Small intestine (tissue), 16 donors: ENCODE measurements at places on chromosomes 11 and 22.
A peak's percentile ranks its signal among the peaks of the same experiment; 100 is the strongest.

- no peak overlapping the region for H3K4me3 ChIP-seq
- DNase-seq = no peak
- peaks cover 4% of the 10 kb centered on the region for H3K4me1 ChIP-seq
Observed at GRCh38 chr22:20146777-20147176, 4.1 kb downstream of the CCDC188 start.

GRCh38 chr22:41683616-41684015, 5.1 kb downstream of the SNU13 start:
- no peak overlapping the region for H3K27ac ChIP-seq
- H3K36me3 ChIP-seq = peaks cover 18% of the 10 kb centered on the region
- no peak overlapping the region for H3K4me3 ChIP-seq
- H3K4me1 ChIP-seq = no peaks in the 10 kb centered on the region

- H3K27ac ChIP-seq = no peak overlapping the region
- DNase-seq = no peak
- H3K4me1 ChIP-seq = peaks cover 44% of the 10 kb centered on the region
- no peaks in the 10 kb centered on the region for H3K36me3 ChIP-seq
- no peaks in the 10 kb centered on the region for H3K27me3 ChIP-seq
- H3K4me3 ChIP-seq = no peak overlapping the region
Observed at GRCh38 chr11:75383246-75383645, 16.1 kb upstream of the RPS3 start.

DNA sequence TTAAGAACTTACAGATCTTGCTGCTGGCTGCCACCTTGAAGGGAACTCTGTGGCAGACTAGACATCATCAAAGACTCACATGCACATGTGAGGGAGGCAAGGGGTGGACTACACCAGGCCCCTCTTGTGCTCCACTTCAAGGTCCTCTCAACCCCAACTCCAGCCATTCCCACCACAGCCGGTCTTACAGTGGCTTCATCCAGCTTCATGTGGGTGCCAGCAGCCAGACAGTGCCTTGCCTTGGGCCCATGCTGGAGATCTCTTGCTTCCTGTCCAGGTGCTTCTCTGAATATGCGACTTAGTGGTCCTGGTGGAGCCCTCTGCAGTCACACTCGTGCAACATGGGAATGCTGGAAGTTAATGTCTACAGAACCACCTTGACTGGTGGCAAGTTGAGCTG, 44.6 kb upstream of the WNT7B start:
- H3K4me3 ChIP-seq = no peak overlapping the region
- H3K36me3 ChIP-seq = no peaks in the 10 kb centered on the region
- no peak overlapping the region for H3K27ac ChIP-seq
- H3K4me1 ChIP-seq = peaks cover 3% of the 10 kb centered on the region
- no peak for DNase-seq

GRCh38 chr11:134082990-134083389, 14.1 kb downstream of the JAM3 start:
- DNase-seq = no peak
- no peaks in the 10 kb centered on the region for H3K27me3 ChIP-seq
- no peak overlapping the region for H3K4me3 ChIP-seq
- H3K27ac ChIP-seq = no peak overlapping the region
- no peaks in the 10 kb centered on the region for H3K4me1 ChIP-seq

- no peaks in the 10 kb centered on the region for H3K36me3 ChIP-seq
- H3K27me3 ChIP-seq = no peaks in the 10 kb centered on the region
- peak overlapping the region; percentile 77 for H3K4me3 ChIP-seq
- H3K27ac ChIP-seq = peak overlapping the region; percentile 82
- peak; percentile 62 for DNase-seq
- peaks cover 3% of the 10 kb centered on the region for H3K4me1 ChIP-seq
Observed at GRCh38 chr22:40637183-40638150, 948 bp upstream of the MRTFA start.

- H3K4me3 ChIP-seq = no peak overlapping the region
- no peak overlapping the region for H3K27ac ChIP-seq
- H3K36me3 ChIP-seq = no peaks in the 10 kb centered on the region
- DNase-seq = no peak
- H3K27me3 ChIP-seq = peaks cover 8% of the 10 kb centered on the region
Observed at GRCh38 chr22:36729321-36729720, 25.8 kb upstream of the CACNG2 start.

- H3K4me1 ChIP-seq = no peaks in the 10 kb centered on the region
- no peak overlapping the region for H3K27ac ChIP-seq
- H3K36me3 ChIP-seq = no peaks in the 10 kb centered on the region
- no peak for DNase-seq
- no peaks in the 10 kb centered on the region for H3K27me3 ChIP-seq
- no peak overlapping the region for H3K4me3 ChIP-seq
Observed at GRCh38 chr11:80417681-80418080, 976.9 kb upstream of the TENM4 start.

- peaks cover 25% of the 10 kb centered on the region for H3K4me1 ChIP-seq
- H3K4me3 ChIP-seq = no peak overlapping the region
- peak overlapping the region; percentile 38 for H3K27ac ChIP-seq
- H3K36me3 ChIP-seq = no peaks in the 10 kb centered on the region
- peak; percentile 83 for DNase-seq
- H3K27me3 ChIP-seq = no peaks in the 10 kb centered on the region
Observed at GRCh38 chr11:12141283-12141682, 30.9 kb downstream of the MICAL2 start.

GRCh38 chr11:114228435-114229411, 67.5 kb upstream of the NNMT start:
- H3K4me1 ChIP-seq = no peaks in the 10 kb centered on the region
- H3K36me3 ChIP-seq = no peaks in the 10 kb centered on the region
